ENCODE measurements at places on chromosomes 13 and 19.
A peak's percentile ranks its signal among the peaks of the same experiment; 100 is the strongest.

DNA sequence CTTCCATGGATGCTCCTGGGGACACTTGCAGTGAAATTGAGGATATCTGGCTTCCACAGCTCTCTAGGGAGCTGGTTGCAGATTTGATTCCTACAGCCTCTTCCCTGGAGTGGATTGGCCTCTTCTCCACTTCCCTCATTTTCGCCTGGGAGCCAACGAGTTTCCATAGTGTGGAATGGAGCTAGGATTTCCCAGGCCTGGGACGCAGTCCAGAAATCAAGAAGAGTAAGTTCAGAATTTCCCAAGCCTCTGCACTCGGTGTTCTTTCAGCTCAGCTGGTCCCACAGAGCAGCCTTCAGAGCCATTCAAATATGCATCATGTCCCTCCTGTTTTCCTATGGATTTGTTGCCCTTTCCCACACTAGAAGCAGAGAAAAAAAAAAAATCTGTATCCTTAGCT lies 68.2 kb downstream of the RAP2A start:
- DNase-seq = peak; percentile 26

- peak; percentile 61 for DNase-seq
Measured at GRCh38 chr13:112545856-112546255, 42.1 kb downstream of the TUBGCP3 start.

DNA sequence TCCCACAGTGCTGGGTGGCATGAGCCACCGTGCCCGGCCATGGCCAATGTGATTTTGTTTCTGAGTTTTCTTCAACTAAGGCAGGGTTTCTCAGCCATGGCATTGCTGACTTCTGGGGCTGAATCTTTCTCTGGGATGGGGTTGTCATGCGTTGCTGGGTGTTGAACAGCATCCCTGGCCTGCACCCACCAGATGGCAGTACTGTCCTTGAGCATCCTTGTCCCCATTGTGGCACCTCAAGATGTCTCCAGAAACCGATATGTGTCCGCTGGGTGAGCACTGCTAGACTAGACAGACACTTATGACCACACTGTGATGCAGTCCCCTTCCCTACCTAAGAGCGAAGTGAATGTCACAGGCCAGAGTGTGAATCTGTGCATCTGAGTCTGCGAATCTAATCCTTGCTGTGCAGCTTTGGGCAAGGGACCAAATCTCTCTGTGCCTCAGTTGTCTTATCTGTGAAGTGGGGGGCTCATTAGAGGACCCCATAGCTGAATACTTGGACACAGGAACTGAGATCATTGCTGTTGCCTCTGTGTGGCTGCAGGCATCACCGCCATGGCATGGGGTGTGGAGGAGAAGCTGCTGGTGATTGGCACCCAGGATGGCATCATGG lies 50.3 kb upstream of the SIN3B start:
- peak; percentile 49 for DNase-seq

DNA sequence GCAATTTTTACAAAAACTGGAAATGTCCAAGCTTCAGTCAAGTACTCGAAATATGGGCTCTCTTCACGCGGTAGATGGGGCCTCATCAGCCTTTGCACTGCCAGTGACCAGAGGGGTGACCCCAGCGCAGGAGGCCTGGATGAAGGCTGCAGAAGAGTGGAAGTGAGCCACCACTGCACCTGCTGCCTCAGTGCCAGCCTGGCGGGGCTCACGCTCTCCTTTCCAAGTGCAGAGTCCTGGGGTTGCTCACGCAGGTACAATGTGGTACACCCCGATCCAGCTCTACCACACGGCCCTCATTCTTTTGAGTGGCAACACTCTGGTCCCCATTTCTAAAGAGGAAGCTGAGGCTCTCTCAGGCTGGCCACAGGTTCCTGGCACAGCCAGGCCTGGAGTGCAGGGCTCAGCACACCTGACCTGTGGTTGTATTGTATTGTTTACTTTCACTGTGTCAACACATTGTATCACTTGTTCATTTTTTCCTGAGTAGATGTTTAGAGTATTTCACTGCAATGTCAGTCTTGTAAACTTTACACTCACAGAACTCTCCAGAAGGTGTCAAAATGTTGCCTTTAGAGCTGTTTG lies 97.3 kb upstream of the SOX1 start:
- DNase-seq = no peak

- DNase-seq = no peak
Measured at GRCh38 chr13:30715372-30715756, 20.0 kb upstream of the ALOX5AP start.

DNA sequence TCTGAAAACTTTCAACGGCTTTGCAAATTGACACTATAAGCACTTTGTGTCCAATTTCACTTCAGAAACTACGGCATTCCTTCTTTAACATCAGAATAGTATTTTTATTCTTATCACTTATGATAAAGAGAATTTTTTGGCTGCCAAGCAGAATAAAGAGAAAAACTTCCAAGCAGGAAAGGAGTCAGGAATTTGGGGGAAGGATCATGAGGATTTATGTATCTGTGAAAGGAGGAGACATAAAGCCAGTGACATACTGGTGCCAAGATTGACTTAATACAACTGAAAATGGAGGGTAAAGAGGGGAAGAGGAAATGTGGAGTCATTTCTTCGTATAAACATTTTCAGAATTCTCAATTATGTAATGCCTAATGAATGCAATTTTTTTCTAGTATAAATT lies 94.7 kb downstream of the RBM26 start:
- peak; percentile 6 for DNase-seq

DNA sequence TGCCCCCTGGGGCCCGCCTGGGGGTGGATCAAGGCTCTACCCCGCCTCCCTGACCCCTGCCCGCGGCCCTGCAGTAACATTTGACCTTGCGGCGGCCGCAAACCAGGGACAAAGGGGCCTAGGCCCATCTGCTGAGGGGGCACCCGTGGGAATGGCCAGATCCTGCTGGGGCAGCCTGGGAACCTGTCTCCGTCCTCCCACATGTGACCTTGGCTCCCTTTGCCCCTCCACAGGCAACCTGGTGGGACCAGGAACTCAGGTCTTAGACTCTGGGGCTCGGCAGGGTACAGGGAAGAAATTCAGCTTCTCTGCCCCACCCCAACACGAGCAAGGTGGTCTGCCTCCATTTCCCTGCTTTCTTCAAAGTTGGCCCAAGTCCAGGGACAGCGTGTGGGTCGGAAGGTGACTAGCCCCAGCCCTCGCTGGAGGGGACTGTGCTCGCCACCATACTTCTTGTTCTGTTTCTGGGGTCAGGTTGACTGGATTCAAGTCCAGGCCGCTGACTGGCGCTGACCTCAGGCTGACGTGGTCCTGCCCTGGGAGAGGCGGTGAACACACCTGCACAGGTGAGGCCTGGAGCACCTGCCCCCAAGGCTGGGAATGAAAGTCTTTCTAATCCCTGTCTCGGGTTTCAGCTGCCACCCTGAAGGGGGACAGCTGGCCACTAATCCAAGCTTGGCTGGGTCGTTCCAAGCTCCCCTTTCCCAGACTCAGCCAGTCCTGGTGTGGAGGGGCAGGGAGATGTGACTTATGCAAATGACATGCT lies 2.5 kb upstream of the NR2F6 start:
- no peak for DNase-seq

DNA sequence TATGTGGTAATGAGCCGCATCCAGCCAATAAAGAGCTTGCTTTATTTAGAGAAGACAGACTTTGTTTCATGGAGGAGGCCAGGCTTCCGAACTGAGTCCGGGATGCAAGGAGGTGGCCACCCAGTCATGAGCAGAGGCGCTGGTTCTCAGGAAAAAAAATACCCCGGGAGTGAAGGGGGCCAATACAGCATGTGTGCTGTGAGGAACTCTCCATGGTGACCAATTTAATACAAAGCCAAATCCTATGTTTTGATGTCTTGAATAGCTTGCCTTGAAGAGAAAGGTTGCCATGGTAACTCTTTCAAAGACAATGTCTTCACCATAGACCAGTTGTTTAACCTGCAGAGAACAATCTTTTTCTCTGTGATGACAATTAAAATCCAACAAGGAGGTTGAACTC lies 43.4 kb upstream of the PDCD5 start:
- DNase-seq = no peak

- DNase-seq = peak; percentile 11
Measured at GRCh38 chr13:45909673-45910072, 58.1 kb upstream of the SIAH3 start.

GRCh38 chr19:55304980-55305379 lies 20.2 kb downstream of the TMEM150B start:
- no peak for DNase-seq

- no peak for DNase-seq
Measured at GRCh38 chr19:35959968-35960320, 23.8 kb downstream of the LRFN3 start.

DNA sequence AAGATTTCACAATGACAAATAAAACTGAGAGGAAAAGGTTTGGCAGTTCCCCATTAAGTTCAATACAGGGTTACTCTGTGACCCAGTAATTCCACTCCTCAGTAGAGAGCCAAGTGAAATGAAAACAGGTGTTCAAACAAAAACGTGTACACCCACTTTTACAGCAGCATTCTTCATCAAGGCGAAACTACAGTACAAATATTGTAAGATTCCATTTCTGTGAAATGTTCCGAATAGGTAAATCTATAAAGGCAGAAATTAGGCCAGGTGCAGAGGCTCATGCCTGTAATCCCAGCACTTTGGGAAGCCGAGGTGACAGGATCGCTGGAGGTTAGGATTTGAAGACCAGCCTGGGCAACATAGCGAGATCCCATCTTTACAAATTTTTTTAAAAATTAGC lies 8.9 kb upstream of the GDF15 start:
- no peak for DNase-seq

DNA sequence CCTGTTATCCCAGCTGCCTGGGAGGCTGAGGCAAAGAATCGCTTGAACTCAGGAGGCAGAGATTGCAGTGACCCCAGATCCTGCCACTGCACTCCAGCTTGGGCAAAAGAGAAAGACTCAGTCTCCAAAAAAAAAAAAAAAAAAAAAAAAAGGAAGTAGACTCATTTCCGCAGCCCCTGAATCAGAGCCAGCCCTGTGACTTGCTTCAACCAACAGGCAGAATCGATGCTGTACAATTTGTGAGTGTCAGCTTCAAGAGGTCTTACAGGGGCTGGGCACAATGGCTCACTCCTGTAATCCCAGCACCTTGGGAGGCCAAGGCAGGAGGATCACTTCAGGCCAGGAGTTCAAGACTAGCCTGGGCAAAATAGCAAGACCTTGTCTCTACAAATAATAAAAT lies 12.8 kb downstream of the ANKRD27 start:
- peak; percentile 19 for DNase-seq

DNA sequence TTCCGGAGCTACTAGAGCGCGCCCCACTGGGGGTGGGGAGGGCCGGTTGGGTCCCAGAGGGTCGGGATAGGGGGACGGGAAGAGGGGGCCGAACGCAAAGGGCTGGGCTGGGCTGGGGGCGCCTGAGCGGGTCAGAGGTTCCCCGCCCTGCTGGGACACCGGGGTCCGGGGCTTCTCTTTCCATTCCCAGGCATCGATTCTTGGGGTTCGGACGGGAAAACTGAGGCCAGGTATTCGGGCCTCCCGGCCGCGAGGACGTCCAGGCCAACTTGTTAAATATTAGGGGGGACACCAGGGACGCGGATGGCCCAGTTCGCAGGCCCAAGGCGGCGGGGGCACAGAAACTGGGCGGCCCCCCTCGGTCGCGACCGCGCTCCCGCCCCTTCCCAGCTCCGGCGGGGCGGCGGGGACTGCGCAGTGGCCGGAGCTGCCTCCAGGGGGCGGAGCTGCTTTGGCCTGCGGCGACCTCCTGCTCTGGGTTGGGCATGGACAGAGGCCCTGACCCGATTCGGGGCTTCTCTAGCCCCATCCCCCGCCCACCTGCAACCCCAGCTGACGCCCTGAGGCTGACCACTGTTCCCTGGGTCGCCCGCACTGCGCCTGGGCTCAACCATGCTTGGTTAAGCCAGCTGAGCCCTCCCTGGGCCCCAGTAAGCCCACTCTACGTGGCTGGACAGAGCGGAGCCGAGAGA lies 1.2 kb upstream of the KLF16 start:
- DNase-seq = peak; percentile 49

GRCh38 chr13:103349211-103349980 lies 283.2 kb upstream of the SLC10A2 start:
- DNase-seq = no peak

DNA sequence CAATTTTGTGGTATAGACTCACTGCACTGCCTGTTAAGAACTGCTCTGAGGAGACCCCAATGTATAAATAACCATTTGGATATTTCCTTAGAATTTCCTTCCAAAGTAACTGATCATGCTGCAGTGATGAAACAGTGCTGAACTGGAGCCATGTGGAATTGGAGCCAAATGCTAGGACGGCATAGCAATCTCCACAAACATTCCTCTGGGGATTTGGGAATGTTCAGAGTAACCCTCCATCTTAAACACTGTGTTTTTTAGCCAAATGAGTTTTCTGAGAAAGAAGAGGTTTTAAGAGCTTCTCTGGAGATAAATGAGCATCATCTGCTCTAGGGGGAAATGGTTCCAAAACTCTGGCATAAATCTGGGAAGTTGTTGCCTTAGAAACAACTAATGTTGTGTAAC lies 98.2 kb downstream of the OLFM4 start:
- peak; percentile 96 for DNase-seq

- DNase-seq = no peak
Measured at GRCh38 chr13:111033172-111034130, 81.7 kb upstream of the ARHGEF7 start.

DNA sequence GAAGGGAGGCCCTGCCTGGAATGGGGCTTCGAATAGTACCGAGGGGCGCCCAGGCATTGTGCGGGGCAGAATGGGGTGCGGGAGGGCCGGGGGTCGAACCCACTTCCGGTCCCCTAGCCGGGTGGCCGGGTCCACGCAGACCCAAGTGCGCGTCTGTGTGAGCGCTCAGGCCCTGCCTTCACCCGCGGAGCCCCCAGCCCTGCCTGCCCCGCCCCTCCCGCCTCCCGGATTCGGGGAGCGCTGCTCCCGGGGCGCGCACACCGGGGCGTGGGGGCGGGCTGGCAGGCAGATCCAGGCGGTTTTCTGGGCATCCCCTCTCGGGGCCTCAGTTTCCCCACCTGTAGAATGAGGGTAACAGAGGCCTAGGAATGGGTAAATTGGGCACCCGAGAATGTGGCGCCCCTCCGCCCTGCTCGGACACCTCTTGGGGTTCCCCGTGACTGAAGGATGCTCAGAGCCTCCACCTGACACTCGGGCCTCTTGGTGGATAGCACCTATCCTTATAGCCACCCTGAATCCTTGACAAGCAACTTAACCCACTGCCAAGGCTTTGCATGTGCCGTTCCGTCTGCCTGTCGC lies 682 bp downstream of the PIK3R2 start:
- DNase-seq = no peak

DNA sequence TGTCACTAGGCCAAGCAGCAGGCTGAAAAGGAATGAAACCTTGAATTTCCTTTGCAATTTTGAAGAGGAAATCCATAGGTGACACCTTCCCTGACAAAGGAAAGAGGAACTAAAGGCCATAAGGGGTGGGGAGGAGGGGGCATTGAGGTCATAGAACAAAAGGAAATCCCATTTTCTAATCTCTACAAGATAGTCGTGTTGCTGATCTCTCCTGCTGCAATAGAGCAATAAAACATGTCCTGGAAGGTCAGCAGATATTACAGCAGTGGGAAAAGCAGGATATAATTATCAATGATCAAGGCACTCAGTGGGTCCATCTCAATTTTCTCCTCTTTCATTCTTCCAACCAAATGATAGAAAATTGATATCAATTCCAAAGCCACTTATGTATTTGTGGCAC lies 20.3 kb upstream of the RAP2A start:
- no peak for DNase-seq

- DNase-seq = no peak
Measured at GRCh38 chr13:104024416-104025170, 958.4 kb upstream of the SLC10A2 start.

All from fibroblast of upper back skin (primary cell).